ENCODE measurements at places on chromosomes 2 and 18.

DNA sequence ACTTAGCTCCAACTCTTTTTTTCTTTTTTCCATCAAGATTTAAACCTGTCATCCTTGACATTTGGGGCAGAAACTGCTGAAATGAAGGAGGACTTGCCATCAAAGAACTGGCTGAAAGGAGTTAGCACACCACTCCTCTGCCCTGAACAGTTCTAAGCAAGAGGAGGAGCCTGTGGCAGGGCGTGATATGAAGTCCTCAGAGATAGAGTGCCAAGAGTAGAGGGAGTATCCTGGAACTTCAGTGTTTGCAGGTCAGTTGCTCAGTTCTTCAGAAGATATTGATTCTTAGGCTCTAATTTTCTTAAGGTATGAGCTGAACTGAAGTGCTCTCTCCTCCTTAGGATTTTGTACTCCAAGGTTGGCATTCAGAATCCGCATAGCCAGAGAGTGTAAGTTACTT is 15.2 kb downstream of the NABP1 start:
- DNase-seq: no peak

- DNase-seq: no peak
Measured at GRCh38 chr18:75658330-75658729, 230.8 kb upstream of the SMIM21 start.

DNA sequence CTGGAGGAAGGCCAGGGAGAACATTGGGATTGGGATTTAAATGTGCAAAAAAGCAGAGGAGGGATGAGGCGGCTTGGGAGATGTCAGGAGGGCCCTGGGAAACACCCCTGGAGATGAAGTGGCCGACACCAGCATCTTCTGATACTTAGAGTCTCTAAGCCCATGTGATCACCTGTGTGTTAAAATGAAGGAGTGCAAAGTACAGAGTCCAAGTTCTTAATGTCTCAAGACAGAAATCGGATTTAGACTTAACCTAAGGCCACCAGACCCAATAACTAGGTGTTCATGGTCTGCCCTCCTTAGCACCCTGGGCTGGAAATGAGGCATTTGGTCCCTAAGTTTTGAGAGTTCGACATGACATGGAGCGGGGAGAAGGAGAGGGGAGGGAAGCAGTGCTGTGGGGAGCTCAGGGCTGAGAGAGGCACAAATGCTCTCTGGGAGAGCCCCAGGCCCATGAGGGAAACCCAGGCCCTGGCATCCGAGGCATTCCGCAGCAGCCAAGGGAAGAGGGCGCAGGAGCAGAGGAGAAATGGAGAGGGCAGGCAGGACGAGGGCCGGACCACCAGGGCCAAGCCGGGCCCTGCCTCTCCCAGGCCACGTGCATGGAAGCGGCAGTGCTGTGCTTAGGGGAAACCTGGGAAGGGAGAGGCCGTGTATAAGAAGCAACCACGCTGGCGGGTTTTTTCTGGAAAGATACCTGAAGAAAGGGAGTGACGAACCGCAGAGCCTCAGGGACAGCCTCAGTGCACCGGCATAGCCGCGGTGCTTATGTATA is 63.3 kb downstream of the SFXN5 start:
- no peak for DNase-seq

GRCh38 chr2:234457421-234457820 is 39.5 kb downstream of the ARL4C start:
- no peak for DNase-seq

DNA sequence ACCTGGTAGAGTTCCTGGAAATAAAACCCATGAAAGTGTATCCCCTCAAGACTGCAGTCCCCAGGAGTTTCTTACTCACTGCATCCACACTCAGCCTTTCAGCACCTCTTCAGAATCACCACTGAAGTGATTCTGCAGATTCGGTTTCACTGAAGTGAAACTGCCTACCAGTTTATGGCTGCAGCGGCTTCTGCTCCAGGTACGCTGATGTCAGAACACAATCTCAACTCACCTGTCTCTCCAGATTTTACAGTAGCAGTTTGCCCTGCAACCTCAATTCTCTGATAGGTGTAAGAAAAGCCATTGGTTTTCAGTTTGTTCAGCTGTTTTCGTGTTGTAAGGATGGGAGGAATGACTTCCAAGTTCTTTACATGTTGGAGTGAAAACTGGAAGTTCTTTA is 124.8 kb downstream of the TSN start:
- DNase-seq: no peak

- no peak for DNase-seq
Measured at GRCh38 chr2:192053921-192054320, 140.8 kb downstream of the TMEFF2 start.

- DNase-seq: no peak
Measured at GRCh38 chr18:35672897-35673296, 91.4 kb downstream of the GALNT1 start.

DNA sequence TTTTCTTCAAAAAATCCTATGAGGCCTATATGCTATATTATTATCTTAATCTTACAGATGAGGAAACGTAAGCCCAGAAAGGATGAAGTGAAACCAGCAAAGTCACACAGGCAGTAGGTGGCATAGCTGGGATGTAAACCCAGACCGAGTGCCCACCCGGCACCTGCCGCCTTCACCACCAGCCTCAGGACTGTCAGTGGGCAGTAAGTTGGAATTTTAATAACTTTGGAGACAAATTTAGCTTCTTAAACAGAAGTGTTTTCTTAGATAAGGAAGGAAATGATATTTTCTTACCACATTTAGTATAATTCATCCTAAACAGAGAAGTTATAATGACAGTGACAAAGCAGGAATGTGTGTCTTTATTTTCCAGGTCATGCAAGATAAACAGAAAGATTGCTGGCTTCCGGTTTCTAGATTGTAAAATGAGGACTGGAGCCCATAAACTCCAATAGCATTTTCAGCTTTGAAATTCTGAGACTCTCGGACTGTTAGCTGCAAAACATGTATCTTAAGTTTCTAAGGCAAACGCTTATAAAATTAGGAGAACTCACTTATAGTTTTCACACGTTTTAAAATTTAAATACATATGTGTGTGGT is 59.3 kb downstream of the CD8B2 start:
- no peak for DNase-seq

Data from H54 (cell line).